ENCODE measurements at places on chromosomes 16 and 17. TPM values are rescaled to one million over a fixed set of nuclear protein-coding genes. Genes with fewer than 3 reads are reported as not detected.

Gene WNT9B
- total RNA-seq: not detected

Gene CBLN1
- total RNA-seq: not detected

Gene KRT12
- not detected for total RNA-seq

Gene ACSM2A
- not detected for total RNA-seq

Gene SLC13A2
- not detected for total RNA-seq

Gene NPIPA5
- total RNA-seq: 3.9 TPM

Gene ADORA2B
- 3.9 TPM for total RNA-seq

Gene CA5A
- total RNA-seq: not detected

Gene NAT9
- 55.6 TPM for total RNA-seq

Gene NXN
- 6.0 TPM for total RNA-seq

Gene ABI3
- 9.7 TPM for total RNA-seq

Gene CD79B
- total RNA-seq: 0.39 TPM

Gene TMEM238L
- not detected for total RNA-seq

Gene CRHR1
- not detected for total RNA-seq

Gene CES2
- total RNA-seq: 37.6 TPM

Gene CCL7
- not detected for total RNA-seq

Gene RAB11FIP4
- 4.1 TPM for total RNA-seq

Gene SLX1B
- total RNA-seq: 49.7 TPM

Gene KRTAP3-1
- total RNA-seq: not detected

Gene SPATA22
- not detected for total RNA-seq

Gene CDIP1
- total RNA-seq: 14.4 TPM

Gene RNF157
- total RNA-seq: 0.56 TPM

Gene CFAP97D1
- total RNA-seq: not detected

Gene MAF
- 0.24 TPM for total RNA-seq

Gene TBC1D26
- total RNA-seq: 0.39 TPM

Gene TEKT5
- not detected for total RNA-seq

Gene LGALS9B
- total RNA-seq: not detected

Gene SPOP
- total RNA-seq: 53.4 TPM

Gene SLC47A1
- 1.9 TPM for total RNA-seq

Gene ZG16
- not detected for total RNA-seq

Gene KRT32
- not detected for total RNA-seq

Gene SP6
- 0.15 TPM for total RNA-seq

Gene ZSCAN10
- total RNA-seq: not detected

Gene KRT36
- not detected for total RNA-seq

Gene CCL15
- not detected for total RNA-seq

Gene GNGT2
- total RNA-seq: 9.6 TPM

Gene ALDH3A1
- 0.20 TPM for total RNA-seq

Gene GINS2
- 70.5 TPM for total RNA-seq

Gene EFCAB13
- not detected for total RNA-seq
